ENCODE measurements at places on chromosomes 5 and 9.

DNA sequence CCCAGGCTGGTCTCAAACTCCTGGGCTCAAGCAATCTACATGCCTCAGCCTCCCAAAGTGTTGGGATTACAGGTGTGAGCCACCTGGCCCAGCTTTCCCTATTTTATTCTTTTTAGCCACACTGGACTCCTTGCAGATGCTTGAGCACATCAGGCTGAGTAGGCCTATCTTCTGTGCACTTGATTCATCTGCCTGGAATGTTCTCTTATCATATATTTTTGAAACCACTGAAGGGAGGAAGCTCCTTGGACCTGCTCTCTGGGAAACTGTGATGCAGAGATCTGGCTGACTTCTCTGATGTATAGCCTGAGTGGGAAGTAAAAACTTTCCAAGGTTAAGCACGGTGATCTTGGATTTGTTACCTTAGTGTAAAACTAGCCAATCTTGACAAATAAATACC is 6.5 kb upstream of the MAT2B start:
- DNase-seq, result peak; percentile 60

- peak; percentile 90 for DNase-seq
Measured at GRCh38 chr5:55601204-55601618, 66.4 kb upstream of the PLPP1 start.

DNA sequence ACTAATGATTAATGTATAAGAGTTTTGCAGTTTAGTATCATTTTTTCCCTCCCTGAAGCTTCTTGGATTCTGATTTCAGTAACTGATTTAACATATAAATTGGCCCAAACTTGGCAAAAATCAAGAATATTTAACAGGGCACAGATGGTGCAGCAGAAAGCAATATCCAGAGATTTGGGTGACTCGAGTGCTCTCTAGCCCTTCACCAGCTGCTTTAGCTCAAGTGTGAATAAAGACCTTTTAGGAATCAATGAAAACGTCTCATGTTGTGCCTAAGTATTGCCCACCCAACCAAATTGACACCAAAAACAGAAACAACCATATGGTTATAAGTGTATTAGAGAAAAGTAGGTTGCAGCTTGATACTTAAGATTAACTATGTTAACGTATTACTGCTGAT is 933.4 kb upstream of the PTPRD start:
- no peak for DNase-seq

GRCh38 chr9:125663127-125663526 is 43.9 kb downstream of the MAPKAP1 start:
- DNase-seq, result peak; percentile 69
